Right lobe of liver (tissue), 6 donors: ENCODE measurements at places on chromosomes 1 and 21.
A peak's percentile ranks its signal among the peaks of the same experiment; 100 is the strongest.

- no peak overlapping the region for H3K4me3 ChIP-seq
- H3K4me1 ChIP-seq = peaks cover 25% of the 10 kb centered on the region
- no peaks in the 10 kb centered on the region for H3K36me3 ChIP-seq
- no peak overlapping the region for H3K27ac ChIP-seq
Measured at GRCh38 chr1:157240495-157241184, 102.4 kb upstream of the ETV3 start.

- H3K27ac ChIP-seq = no peak overlapping the region
- H3K4me1 ChIP-seq = peaks cover 17% of the 10 kb centered on the region
- H3K4me3 ChIP-seq = no peak overlapping the region
Measured at GRCh38 chr1:111538343-111539025, 35.1 kb upstream of the ADORA3 start.

DNA sequence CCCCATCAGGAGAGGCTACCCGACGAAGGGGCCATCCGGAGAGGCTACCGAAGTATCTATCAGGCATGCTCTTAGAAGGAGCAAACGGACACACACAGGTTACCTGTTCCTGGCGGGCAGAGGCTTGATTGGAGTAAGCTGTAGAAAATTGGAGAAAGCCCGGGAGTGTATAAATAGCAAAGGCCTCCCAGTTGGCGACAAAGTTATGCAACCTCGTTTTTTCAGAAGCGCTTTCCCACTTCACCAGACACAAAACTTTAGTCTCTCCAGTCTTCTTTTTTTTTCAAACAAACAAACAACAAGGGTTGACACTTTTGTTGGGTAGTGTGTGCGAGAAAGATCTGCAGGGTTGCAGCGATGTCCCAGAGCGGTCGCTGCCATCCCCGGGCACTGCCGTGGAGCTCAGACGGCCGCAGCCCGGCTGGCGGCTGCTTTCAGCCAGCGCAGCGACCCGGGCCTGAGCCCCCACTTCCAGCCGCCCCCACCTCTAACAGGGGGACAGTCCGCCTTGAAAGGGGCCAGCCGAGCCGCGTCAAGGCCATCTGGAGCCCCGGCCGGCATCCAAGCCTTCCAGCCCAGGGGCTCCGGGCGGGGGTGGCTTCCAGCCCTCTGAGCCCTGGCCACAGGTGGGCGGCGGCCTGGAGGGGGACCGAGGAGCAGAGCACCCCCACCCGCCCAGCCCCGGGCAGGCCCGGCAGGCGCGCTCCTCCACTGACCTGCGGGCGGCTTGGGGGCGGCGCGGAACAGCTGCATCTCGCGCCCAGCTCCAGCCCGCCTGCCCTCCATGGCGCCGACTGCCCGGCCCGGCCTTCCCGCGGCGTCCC, 616 bp downstream of the MCOLN3 start:
- peaks cover 4% of the 10 kb centered on the region for H3K4me1 ChIP-seq
- no peak overlapping the region for H3K27ac ChIP-seq
- H3K36me3 ChIP-seq = no peaks in the 10 kb centered on the region
- peak overlapping the region; percentile 25 for H3K4me3 ChIP-seq
- DNase-seq = no peak
- peaks cover 38% of the 10 kb centered on the region for H3K27me3 ChIP-seq

- no peak overlapping the region for H3K4me3 ChIP-seq
- H3K27ac ChIP-seq = no peak overlapping the region
- DNase-seq = no peak
- H3K27me3 ChIP-seq = no peaks in the 10 kb centered on the region
Measured at GRCh38 chr1:56301791-56302190, 277.6 kb downstream of the PLPP3 start.

- no peak overlapping the region for H3K4me3 ChIP-seq
- no peaks in the 10 kb centered on the region for H3K4me1 ChIP-seq
- H3K27ac ChIP-seq = no peak overlapping the region
- H3K27me3 ChIP-seq = no peaks in the 10 kb centered on the region
- no peaks in the 10 kb centered on the region for H3K36me3 ChIP-seq
Measured at GRCh38 chr1:117659550-117660270, 53.9 kb downstream of the TENT5C start.
